Right renal pelvis (tissue), 4 donors: ENCODE measurements at places on chromosomes 13 and 19.

- no peak for DNase-seq
These were observed 75.1 kb upstream of the TSC22D1 start for GRCh38 chr13:44651209-44651608.

GRCh38 chr13:111431206-111431605 lies 110.8 kb downstream of the TEX29 start:
- no peak for DNase-seq

DNA sequence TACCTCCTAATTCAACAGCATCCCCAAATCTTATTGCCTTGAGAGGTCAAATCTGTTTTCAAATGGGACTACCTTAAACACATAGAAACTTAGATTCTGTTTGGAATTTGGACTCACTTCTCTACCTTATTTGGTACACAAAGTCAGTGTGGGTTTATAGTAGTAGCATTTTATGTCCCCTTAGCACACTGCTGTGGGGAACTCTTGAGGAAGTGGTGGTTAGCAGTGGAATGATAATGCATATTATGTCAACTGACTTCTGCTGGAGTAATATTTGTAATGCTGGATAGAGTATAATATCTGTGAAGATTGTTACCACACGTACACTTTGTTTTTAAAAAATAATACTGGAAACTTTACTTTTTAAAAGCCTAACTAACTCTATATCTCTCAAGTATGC lies 386.3 kb downstream of the NDFIP2 start:
- no peak for DNase-seq

DNA sequence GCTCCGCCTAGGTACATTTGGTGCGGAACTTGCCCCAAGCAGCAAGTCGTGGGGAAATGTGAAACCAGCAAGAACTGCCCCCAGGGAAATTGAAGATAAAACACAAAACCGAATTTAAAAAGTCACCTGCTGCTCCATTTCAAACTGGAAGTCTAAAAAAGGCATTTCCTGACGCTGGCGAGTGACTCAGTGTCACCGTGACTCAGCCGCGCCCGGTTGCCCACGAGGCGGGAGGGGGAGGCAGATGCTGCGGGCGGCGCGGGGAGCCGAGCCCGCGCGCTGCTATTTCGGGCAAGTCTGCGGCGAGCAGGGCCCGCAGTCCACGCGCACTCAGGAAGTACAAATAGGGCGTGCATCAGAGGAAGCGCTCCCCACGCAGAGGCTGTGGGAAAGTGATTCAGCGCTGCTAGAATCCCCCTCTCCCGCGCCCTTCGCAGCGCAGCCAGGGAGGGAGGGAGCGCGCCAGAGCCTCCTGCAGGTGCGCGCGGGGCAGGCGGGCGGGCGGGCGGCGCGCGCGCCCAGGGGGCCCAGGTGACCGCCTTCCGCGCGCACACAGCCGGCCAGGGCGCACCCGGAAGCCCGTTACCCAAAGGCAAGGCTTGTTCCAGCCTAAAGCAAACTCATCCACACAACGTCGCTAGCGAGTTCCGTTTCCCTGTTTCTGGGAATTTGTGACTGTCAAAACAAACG lies 168.8 kb downstream of the COL4A1 start:
- no peak for DNase-seq

DNA sequence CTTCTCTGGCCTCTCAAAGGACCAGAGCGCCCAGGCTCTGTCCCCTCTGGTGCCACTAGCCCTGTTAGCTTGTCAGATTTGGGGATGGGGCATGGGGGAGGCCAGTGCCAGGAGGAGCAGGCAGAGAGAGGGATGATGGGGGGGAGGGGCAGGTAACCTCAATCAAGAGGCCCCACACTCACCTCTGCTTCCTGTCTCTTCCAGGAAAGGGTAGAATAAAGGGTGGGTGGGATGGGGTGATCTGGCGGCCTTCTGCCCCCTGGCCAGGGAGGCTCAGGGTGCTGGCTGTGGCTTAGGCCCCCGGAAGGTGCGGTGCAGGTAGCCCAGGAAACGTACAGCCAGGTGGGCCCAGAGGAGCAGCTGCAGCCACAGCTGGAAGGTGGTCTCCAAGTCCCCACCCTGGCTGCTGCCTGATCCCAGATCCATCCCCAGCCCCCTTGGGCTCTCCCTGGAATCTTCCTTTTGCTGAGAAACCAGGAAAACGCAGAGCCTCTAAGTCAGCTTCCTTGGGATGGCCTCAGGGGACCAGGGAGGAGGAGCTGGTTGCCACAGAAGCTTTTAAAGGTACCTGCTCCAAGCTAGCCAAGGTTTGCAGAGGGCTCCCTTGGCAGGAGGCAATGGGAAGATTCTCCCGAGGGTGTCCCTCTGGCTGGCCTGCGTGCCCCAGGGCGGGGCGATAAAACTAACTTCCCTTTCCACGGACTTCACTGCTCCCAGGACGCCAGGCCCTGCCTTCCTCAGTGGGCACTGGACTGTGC lies 5.3 kb downstream of the PRKACA start:
- DNase-seq, result no peak

- no peak for DNase-seq
These were observed 120.9 kb downstream of the ZDHHC20 start for GRCh38 chr13:21338156-21338555.

DNA sequence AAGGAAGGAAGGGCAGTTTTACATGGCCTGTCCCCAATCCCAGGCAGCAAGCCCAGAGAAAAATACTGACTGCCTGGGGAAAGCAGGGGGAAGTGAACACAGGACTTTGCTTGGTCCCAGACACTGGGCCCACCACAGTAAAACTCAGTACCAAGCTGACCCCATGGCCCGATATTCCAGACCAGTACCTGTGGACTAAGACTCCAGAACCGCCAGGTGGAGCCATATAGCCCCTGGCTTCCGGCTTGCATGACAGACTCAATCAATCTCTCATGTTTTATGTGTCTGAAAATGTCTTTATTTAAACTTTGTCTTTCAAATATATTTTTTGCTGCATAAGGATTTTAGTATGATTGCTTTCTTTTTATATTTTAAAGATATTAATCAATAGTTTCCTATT lies 767.9 kb upstream of the SLITRK6 start:
- no peak for DNase-seq

GRCh38 chr13:20969182-20969581 lies 66.6 kb upstream of the XPO4 start:
- DNase-seq, result no peak

DNA sequence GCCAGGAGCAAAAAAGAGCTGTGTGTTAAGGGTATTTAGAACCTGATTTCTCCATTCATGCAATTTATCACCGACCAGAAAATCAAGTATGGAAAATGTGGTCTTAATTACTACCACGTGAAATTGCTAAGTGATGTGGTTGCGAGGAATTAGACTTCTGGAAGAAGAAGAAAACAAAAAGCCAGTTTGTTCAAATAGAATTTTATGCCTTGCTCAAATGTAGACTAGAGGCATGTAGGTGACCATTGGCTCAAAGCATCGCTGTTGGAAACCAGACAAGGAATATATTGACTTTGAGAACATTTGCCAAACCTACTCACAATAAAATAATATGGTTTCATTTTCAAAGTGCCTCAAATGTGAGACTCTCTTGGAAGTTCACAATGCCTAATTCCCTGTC lies 57.3 kb upstream of the LRCH1 start:
- no peak for DNase-seq

DNA sequence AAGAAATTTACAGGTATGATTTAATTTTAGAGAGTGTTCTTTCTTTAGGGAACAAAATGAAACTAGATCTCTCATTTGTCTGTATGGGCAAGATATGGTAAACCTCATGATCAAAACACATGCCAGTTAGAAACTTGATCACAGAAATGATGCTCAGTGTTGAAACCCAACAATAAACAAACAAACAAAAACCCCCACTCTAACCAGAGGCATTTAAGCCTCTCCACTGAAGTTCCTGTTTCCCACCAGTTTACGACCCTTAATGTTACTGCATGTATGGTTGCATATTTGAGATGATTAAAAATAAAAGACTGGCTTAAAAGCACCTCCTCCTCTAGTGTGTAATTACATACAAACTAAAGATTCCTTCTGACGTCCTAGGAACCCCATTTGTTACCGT lies 293.3 kb upstream of the MAB21L1 start:
- no peak for DNase-seq

- DNase-seq, result no peak
These were observed 6.9 kb upstream of the CBY2 start for GRCh38 chr13:45695198-45695730.
